LoVo (cell line): ENCODE measurements at places on chromosomes 4 and X.

DNA sequence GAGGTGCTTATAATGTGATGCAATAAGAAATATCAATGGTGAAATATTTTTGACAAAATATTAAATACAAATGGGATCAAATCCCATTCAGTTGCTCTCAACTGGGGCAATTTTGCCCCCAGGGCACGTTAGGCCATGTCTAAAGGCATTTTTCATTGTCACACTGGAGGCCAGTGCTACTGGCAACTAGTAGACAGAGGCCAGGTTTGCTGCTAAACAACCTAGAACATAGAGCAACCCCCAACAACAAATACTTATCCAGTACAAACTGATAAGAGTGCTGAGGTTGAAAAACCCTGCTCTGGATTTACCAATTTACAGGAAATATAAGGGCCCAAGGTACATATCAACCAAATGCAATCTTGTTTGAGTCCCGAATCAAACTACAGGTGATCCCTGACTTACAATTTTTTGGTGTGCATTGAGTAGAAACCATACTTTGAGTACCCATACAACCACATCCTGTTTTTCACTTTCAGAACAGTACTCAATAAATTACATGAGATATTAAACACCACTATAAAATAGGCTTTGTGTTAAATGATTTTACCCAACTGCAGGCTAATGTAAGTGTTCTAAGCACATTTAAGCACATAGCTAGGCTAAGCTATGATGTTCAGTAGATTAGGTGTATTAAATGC, 237.5 kb downstream of the HNRNPD start:
- no peak for DNase-seq

GRCh38 chr4:13543032-13543838, 1.1 kb downstream of the NKX3-2 start:
- no peak for DNase-seq

GRCh38 chr4:162015090-162015489, 148.7 kb downstream of the FSTL5 start:
- DNase-seq: no peak

GRCh38 chrX:4253092-4253491, 539.6 kb upstream of the PRKX start:
- no peak for DNase-seq

DNA sequence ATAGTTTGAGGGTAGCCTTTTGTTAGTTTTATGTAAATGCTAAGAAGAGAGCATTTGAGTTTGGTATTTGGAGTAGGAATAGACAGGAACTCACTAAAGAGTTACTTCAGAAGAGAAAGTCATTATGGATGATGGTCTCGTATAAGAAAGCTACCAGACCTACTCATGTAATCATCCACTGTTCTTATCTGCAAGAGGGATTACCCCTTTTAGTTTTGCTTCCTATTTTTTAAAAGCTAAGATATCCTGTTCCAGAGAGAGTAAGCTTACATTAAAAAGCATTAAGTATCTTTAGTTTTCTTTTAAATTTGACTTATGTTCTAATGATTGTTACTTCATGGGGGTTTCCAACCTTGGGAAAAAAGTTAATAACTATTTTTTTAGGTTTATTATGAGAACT, 12.5 kb upstream of the ART3 start:
- no peak for DNase-seq

DNA sequence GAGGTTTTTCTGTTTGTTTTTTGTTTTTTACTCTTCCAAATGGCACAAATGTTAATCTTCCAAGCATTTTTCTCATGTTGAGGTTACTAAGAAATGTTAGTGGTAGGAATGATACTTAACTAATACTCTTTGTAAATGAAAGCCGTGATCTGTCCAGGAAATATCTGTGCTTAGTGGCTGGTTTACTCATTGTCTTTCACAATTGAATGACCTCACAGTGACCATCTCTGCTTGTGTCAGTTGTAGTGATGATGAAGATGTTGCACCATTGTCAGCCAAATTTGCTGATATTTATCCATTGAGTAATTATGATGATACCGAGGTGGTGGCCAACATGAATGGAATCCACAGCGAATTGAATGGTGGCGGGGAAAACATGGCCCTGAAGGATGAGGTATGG, 93.5 kb downstream of the TNIP2 start:
- DNase-seq: no peak

GRCh38 chrX:137562096-137562495, 3.8 kb upstream of the ZIC3 start:
- DNase-seq: no peak

DNA sequence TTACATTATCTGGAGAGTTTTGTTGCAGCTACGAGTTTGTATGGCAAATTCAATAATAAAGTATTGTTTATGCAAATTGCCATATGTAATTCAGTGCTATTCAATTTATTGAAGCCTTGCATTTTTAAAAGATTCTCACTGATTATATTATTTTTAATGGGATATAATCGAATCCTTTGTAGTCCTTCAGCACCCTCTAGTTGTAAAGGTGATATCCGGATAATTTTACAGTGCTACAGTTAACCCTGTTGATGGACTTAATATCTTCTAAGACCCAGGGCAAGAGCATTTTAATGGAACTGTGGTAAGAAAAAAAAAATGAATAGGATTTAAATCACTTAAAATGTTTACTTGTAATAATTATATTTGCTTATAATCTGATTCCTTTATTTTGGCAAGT, 48.5 kb upstream of the GRIA2 start:
- no peak for DNase-seq

- peak; percentile 75 for DNase-seq
These were observed 22.4 kb upstream of the HPSE start for GRCh38 chr4:83356899-83357661.

GRCh38 chr4:14247767-14248166, 620.2 kb upstream of the BOD1L1 start:
- DNase-seq: no peak

- DNase-seq: no peak
These were observed 164.0 kb downstream of the STAG2 start for GRCh38 chrX:124125471-124125870.

DNA sequence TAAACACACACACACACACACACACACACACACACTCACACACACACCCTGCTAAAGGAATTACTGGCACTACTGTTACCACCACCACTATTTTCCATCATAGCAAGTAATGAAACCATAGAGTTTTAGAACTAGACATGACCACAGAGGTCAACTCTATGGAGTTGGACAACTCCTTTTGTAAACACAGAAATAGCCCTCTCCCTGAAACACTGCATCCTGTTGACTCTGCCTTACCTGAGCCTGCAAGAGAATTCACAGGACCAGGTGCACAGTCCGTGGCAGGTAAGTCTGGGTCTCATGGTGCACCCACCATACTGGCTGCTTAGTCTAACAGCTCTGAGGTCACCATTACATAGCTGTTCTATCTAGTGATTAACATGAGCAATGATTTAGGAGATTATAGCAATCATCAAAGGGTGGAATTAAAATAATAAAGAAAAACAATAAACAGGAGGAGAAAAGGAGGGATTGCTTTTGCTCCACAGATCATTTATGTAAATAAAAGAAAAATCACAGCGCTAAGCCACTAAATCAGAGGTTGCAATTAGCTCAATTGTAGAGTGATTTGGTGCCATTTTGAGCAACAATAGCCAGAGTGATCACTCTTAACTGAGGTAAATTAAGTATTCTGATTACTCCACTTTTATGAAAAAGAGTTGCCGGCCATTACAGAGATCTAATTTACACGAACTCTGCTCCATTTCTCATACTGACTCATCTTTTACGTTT, 340.0 kb upstream of the RASGEF1B start:
- DNase-seq: no peak

DNA sequence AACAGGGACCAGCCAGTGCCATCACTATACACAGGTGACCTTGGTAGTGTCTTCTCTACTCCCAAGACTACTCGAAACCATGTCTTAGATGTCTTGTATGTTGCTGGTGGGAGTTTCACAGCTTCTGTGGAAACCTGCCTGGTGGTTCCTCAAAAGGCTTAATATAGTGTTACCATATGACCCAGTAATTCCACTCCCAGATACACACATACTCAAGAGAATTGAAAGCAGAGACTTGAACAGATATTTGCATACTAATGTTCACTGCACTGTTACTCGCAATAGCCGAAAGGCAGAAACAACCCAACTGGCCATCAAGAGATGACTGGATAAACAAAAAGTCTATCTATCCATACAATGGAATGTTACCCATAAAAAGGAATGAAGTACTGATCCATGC, 3.1 kb downstream of the TFDP3 start:
- no peak for DNase-seq

GRCh38 chrX:148284056-148284455, 216.4 kb upstream of the AFF2 start:
- DNase-seq: no peak

DNA sequence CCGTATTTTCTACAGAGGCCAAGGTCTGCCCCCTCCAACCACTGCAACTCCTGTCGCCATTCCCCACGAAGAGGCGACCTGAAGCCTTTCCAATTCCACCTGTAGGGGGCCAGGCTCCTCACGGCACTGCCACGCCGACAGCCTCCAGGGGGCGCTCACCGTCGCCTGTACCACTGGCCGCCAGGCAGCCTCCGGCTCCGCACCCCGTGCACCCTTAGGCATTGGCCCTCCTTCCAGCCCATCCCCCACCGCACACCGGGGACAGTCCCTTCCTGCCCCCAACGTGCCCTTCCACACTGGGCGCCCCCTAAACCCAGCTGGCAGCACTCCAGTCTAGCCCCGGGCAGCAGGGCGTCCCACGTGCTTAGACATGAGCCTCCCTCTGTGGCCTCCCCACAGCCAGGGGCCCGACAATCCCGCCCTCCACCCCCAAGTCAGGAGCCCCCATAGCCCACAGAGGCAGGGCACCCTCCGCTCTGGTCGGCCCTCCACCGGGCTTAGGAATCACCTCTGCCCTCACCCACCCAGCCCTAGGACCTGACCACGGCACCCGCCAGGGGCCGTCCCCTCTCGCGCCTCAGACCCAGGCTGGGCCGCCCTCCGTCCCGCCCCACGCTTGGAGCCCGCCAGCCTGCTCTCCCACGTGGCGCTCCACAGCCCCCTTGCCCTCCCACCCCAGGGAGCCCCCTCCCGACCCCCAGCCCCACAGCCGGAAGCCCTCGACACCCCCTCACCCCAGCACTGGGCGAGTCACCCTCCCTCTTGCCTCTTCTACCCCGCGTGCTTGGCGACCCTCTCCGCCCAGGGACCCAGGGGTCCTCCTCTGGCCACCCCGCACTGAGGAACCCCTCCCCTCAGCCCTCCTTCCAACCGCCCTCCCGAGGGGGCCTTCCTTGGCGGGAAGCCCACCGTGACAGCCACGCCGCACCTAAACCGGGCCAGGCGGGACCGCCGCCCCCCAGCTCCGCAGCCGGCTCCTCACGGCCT, 711 bp downstream of the PNMA6E start:
- peak; percentile 36 for DNase-seq

- no peak for DNase-seq
These were observed 4.0 kb upstream of the CDKL2 start for GRCh38 chr4:75634281-75634680.

GRCh38 chrX:70175338-70175737, 1.9 kb upstream of the DGAT2L6 start:
- DNase-seq: no peak

DNA sequence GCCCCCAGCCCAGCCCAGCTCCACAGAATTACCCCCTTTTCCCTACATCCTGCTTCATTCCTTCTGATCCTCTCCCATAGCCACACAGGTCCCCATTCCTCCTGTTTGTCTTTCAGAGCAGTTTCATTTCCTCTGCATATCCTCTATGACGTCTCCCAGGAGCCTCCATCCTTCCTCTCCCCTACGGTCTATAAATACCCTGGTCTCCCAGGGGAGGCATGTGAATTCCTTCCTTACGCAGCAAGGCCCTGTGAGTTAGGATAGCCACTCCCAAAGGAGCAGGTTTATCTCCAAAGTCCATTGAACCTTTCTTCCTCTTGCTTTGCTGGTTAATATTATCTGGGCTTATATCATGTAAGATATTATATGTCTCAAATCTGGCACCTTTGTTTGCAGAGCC, 8.4 kb upstream of the APLN start:
- no peak for DNase-seq

- no peak for DNase-seq
These were observed 921.3 kb upstream of the LCORL start for GRCh38 chr4:18942874-18943273.

DNA sequence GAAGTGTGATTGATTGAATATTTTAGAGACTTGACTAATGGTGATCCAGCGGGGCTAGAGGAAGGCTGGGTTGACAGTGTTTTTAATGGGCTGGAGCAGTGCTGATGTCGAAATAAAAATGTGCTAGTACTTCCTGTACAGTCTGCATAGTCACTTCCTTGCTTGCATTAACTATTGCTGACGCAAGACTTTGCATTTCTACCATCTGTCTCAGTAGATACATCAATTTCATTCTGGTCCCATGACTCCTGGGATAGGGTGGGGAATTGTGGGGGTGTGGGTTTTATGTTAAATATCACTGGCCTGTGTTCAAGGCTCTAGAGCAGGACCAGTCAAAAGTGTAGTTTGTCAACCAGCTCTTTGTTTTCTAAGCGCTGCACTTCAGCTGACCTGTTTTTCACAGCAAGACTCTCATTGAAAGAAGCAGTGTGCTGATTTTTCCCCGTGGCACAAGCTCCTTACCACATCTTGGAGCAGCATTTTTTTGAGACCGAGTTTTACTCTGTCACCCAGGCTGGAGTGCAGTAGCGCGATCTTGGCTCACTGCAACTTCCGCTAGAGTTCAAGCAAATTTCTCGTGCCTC, 35.2 kb upstream of the PHEX start:
- DNase-seq: no peak

DNA sequence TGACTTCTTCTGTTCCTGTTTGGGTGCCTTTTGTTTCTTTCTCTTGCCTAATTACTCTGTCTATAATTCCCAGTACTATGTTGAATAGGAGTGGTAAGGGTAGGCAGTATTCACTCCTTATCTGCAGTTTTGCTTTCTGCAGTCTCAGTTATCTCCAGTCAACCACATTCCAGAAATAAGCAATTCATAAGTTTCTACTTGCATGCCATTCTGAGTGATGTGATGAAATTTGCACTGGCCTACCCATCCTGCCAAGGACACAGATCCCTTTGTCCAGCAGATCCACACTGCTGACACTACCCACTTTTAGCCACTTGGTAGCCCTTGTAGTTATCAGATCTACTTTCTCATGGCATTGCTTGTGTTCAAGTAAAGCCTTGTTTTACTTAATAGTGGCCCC, 971.6 kb upstream of the INTU start:
- DNase-seq: no peak

DNA sequence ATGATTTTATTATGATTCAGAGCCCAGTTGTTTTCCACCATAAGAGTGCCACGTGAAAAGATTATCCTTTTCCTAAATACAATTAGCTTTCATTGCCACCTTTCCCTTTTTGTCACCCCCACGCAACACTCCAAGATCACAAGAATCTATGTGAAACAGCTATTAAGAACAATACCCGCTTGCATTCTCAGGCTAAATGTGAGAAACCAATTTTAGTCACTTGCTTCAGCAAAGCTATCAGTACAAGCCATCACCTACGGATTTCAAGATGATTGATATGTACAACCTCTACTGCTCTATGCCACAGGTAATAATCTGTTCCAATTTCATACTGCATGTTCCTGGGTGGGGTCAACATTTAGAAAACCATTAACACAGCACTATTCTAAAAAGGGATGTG, 2.5 kb downstream of the ATP11C start:
- no peak for DNase-seq
